ENCODE measurements at places on chromosomes 5 and 9.

- peak; percentile 91 for DNase-seq
These were observed 60.2 kb upstream of the SLC2A8 start for GRCh38 chr9:127336506-127337352.

DNA sequence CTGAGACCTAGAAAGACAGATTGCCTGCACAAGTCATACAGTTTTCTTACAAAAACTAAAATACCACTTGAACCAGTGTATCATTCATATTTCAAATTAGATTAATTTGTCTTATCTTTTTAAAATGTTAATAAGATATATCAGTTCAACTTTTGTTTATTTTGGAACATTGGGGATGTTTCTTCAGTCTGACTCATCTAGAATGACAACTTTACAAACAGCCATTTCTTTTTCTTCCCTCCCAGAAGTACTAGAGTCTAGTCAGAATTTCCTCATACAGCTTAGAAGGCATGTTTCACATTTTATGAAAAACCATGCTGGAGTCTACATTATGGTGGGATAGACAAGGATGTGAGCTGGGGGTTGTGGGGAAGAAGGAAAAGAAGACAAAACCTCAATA lies 262.5 kb downstream of the NFIB start:
- DNase-seq = no peak

DNA sequence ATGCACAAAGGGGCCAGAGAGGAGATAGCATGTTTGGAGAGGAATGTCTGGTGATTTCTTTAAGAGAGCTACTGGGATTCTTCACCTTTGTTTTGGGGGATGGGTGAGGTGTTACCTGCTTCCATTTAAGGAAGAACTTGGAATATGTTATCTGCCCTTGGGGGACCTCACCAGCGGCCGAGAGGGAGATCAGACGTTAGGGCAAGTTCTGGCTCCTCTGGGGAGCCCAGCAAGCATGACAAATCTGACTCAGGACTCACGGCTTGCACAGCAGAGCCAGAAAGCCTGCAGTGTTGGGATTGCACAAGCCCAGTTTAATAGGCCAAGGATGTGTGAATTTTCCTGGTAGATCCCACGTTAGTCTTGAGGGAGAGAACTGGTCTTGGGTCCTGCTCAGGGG lies 40.3 kb downstream of the SLC28A3 start:
- no peak for DNase-seq

- no peak for DNase-seq
These were observed 300.4 kb downstream of the MAN2A1 start for GRCh38 chr5:109989994-109990722.

- no peak for DNase-seq
These were observed 58.3 kb downstream of the RANBP6 start for GRCh38 chr9:5957166-5957565.

DNA sequence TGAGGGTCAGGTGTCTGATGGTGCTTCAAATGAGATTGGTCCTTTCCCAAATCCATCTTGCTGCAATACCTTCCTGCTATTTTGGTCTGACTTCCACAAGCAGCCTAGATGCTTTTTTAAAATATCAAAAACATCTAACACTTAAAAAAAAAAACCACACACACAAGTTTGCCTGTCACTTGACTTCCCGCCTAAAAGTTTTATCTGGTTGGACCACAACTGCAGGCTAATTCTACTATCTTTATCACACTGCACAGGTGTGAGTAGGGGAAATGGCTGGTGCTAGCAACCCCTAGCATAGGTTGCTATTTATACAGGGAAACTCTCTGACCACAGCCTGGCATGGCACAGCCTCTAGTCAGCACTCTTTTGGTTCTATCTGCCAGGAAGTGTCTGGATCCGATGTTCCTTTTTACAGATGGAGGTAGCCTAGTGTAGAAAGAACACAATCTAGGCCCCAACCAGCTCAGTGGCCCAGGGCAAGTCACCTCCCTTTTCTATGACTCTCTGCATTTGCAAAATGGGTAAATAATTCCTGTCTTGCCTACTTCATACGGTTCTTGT lies at the start of gene HEMGN:
HEMGN (minus strand) TSS at position 92 of the 564 bp plus-strand sequence; CDS start at position 56, 36 bp downstream.
- no peak for DNase-seq

GRCh38 chr5:107090506-107090905 lies 580.2 kb downstream of the EFNA5 start:
- DNase-seq = no peak

- DNase-seq = no peak
These were observed 126.1 kb downstream of the GPBP1 start for GRCh38 chr5:57299986-57300385.

DNA sequence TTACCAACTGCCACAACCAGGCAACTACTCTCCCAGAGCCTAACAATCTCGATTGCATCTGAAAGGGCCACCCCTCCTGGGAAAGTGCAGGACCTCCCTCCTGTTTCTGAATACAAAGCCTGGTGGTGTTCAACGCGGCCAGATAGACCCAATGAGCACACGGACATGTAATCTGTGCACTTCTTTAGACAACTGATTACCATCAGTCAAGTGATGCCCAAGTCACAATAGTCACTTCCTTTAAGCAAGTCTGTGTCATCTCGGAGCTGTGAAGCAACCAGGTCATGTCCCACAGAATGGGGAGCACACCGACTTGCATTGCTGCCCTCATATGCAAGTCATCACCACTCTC lies 739 bp downstream of the C9orf72 start:
- no peak for DNase-seq

GRCh38 chr5:15506897-15507296 lies 6.9 kb downstream of the FBXL7 start:
- no peak for DNase-seq

GRCh38 chr9:72509635-72510034 lies 11.8 kb upstream of the TMC1 start:
- no peak for DNase-seq

DNA sequence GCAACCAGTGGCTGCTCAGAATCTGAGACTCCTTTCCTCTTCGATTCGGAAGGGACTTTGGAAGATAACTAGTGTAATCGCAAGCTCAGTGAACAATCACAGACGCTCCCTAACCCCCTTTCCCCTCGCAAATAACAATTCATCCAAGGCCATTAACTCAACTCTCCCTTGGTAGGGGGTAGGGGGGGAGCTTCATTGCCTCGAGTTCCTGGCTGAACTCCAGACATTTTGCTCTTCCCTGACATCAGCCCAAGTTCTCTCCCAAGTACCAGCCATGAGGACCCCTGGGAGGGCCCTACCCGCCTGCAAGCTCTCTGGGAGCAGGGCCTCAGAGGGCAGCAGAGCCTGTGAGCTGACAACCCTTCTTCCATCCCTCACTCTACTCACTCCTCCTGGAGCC lies 8.4 kb downstream of the FAM163B start:
- no peak for DNase-seq

Measured in fibroblast of skin of left quadriceps (primary cell).